ENCODE measurements at places on chromosomes 1 and 21.

- DNase-seq = no peak
These were observed 6.9 kb downstream of the ETV3 start for GRCh38 chr1:157131281-157131680.

DNA sequence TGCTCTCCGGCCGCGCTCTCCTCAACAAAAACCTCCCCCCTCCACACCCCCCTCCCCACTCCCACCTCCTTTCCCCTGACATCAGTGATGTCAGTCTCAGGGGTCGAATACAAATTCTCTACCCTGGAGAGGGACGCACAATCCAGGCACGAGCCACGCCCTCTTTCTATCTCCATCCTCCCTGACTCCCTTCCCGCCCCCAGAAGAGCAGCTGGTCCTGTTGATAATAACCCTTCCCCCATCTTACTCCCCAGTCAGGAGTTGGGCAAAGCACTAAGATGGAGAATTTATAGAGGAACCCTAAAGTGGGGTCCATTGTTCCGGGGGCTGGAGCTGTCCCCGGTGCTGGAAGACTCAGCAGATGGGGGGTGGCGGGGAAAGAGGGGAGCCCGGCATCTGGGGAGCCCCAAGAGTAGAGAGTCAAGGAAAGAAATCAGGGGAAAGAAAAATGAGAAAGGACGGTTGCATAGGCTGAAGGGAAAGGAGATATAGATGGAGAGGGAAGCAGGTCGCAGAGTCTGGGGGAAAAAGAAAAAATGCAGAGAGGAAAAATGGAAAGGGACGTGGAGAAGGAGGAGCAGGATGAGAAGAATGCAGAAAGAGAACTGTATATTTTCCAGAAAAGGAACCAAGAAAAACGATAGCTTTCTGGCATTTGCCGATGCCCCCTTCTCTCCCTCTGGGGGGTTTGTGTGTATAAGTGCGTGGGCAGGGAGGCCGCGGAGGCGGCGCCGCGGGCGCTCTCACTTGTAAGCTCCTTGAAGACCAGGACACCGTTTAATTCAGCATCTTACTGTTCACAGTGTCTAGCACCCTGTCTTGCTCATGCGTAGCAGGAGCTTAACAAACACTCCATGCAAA is at the start of gene CELF3:
Gene CELF3, minus strand, starts transcription at position 33 of the 861 bp plus-strand sequence. CDS start 783 bp downstream, outside the sequence.
- no peak for DNase-seq

GRCh38 chr1:92277105-92277723 is 21.6 kb downstream of the GLMN start:
- no peak for DNase-seq

GRCh38 chr1:221439747-221440501 is 302.0 kb downstream of the DUSP10 start:
- no peak for DNase-seq

GRCh38 chr1:211381481-211382181 is 55.0 kb downstream of the TRAF5 start:
- no peak for DNase-seq

GRCh38 chr1:38860454-38860795 is 853 bp upstream of the RRAGC start:
- DNase-seq = no peak

DNA sequence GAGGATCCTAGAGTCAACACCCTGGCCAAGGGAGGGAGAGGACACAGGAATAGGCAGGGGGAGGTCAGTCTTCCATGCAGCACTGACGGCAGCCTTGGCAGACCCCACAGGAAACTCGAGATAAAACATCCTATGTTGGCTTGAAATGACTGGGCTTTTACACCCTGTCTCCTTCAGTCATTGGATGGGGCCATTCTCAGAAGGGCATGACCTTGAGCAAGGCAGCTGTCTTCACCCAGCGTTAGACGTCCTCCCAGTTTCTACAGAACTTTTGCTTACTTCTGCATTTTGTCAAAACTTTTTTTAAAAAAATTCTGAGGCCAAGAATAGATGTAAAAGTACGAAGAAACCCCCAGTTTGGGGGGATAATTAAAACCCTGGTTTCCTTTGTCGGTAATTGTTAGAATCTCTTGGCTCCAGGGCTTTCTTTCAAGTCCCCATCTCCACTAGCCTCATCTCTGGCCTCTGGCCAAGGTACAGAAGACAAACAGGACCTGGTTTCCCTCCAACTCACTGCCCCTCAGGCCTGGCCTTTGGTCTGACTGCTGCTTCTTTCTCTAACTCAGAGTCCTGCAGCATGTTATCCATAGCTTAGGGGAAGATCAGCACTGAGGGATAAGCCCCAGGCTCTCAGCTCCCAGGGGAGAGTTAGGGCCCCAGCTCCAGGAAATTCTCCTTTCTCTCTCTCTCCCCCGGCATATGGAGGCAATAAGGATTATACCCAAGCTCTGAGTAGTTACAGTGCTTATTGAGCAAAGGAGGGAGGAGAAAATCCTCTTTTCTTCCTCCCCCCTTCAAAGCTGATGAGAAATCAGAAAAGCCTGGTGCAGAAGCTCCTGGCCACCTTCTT is 51.6 kb upstream of the KCND3 start:
- no peak for DNase-seq

DNA sequence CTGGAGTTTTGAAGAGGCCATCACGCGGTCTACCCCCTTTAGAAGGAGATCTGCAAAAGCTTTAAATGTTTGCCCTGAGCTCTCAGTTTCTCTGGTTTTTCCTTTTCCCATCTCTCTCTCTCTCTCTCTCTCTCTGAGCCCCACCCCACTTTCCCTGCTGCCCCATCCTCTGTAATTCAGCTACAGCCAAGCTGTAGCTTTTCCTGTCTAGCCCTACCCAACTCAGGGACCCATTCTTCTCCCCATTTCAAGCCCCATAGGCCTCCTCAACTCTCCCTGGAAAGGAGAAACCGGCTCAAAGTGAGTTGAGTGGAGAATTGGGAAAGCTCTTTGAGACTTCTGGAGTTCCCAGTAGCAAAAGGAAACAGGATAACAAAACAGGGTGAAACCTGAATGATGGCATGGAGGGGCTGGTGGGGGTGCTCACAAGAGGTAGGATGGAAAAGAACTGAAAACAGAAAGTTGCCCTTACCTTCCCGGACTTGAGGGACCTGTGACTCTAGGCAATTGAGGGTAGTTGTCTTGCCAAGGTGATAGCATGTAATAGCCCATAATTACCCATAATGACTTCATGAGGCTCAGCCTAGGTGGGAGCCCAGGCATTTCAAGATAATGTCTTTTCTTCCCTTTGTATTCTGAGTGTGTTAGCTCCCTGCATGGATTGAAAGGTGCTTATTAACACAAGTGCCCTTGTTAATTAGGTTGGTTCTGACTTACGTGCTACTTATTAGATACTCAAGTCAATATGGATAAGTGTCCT is 84.9 kb downstream of the SLC16A1 start:
- DNase-seq = no peak

DNA sequence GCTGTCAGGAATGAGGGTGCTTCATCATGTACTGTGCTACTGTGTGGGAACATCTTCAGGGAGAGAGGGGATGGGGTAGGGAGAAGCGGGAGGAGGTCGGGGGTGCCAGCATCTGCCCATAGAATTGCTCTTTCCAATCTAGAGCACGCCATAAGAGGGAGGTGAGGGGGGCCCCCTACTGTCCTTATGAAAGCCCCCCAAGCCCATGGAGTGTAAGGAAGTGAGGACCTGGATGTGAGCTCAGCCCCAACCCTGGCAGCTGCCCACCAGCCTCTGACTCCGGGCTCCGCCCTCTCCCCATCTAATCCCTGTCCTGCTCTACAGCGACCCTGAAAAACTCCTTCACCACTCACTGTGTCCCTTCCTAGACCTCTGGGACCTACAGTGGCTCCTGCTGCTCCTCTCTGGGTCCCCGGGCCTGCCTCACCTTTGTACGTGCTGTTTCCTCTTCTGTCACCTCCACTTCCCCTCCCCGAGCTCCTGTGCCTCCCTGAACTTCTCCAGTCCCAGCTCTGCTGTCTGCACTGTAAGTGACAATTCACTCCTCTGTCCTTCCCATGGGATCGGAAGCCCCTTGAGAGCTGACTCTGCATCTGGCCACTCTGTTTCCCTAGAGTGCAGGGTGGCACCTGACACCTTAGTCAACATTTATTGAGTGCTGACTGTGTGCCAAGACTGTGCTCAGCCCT is 269.4 kb downstream of the PTPRU start:
- DNase-seq = peak; percentile 27

- DNase-seq = no peak
These were observed 195.1 kb downstream of the CRB1 start for GRCh38 chr1:197463142-197463541.

DNA sequence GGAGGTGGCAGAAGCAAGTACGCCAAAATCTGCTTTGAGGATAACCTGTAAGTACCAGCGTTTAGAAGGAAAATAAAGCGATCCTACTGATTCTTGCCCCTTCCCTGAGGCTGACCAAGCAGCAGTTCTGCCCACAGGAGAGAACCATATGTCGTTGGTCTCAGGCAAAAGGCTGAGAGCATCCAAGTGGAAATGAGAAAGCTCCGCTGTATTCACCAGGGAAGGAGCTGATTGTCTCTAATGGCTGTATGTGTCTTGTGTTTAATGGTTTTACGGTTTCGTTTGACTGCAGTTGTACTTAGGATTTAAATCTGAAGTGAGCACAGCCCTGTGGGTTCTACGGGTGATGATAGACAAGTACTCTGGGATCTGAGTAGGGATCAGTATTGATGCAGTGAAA is 21.9 kb downstream of the FAM3B start:
- DNase-seq = no peak

GRCh38 chr1:26932531-26932930 is 11.0 kb downstream of the NUDC start:
- DNase-seq = no peak

DNA sequence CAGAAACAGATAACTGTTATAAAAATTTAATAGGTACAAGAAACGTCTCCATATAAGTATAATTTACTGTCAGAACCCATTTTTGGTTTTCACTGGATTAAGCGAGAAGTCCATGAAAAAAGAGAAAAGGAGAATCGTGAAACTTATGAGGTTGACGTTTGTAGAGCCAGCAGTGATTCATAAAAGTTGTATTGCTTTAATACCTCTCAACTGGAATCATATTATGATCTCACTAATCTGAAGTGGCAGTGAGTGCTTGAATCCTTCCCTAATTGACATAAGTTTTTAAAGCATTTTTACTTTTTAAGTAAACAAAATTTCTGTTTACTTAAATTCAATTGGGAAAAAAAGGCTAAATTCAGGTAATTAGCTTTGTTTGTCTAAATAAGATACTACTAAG is 315.3 kb downstream of the TPR start:
- no peak for DNase-seq

GRCh38 chr1:229185963-229186362 is 84.9 kb upstream of the RAB4A start:
- DNase-seq = no peak

DNA sequence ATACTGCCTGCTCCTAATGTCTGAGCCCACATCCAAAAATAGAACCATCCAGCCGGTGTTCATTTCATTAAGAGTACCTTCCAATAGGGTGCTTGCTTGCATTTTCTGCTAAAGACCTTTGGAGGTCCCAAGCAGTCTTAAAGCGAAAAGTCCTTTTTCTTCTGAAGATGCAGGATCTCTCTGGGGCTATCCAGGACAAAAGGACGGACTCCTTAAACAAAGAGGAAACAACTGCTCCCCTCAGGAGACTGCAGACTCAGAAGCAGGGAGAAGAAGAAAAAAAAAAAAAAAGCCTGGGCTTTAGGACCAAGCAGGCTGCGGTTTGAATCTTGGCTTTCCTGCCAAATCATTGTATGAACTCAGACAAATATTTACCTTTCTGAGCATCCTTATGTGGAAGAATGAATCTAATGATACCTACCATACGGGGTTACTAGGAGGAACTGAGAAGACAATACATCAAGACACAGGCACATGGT is 204.0 kb downstream of the PLPP3 start:
- DNase-seq = no peak

GRCh38 chr1:25609921-25610320 is 6.7 kb upstream of the MAN1C1 start:
- DNase-seq = no peak

- no peak for DNase-seq
These were observed 15.0 kb upstream of the ID3 start for GRCh38 chr1:23574265-23574754.

DNA sequence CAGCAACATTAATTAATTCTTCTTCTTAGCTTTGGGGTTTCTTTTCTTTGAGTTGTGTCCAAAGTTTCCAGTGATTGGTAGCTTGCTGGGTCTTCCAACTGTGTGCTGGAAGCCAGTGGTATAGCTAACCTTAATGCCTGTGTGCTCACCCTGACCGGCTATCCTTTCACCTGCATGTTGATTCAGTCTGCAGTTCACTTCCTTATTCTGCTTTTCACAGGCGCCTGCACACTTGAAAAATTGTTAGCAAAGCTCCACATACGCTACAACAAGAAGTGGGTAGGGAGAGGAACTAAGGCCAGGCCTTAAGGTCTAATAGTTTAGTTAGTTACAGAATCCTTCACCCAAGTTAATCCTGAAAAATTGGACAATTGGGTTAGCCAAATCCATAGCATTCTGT is 35.7 kb downstream of the NCF2 start:
- DNase-seq = no peak

All from mesothelial cell of epicardium (in vitro differentiated cells).